Stimulated activated CD4-positive, alpha-beta T cell treated with anti-CD3 and anti-CD28 coated beads, TNF-alpha, amount 100 ng/mL, for 24 hours (primary cell): ENCODE measurements at places on chromosomes 3 and 15.

- DNase-seq = no peak
These were observed 15.0 kb upstream of the TM6SF1 start for GRCh38 chr15:83092309-83092976.

GRCh38 chr15:74179983-74180880, 6.7 kb downstream of the ISLR start:
- DNase-seq = no peak

- DNase-seq = no peak
These were observed 478.9 kb upstream of the TBL1XR1 start for GRCh38 chr3:177676148-177676547.

DNA sequence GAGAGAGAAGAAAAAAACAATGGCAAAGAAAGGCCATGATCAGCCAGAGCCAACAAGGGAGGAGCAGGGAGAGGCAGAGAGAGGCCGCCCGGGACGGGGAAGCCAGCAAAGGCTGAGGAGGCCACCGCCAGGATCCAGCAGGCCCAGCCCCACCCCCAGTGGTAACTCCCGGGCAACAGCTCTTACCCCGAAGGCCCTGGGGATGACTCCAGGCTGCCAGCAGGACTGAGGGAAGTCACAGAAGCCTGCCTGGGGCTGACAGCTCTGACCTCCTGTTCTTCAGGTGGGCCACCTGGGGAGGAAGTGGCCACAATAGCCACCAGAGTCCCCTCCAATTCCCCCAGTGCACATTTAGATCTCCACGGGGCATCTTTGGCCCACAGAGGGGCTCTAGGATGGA, 184.3 kb upstream of the LINGO1 start:
- no peak for DNase-seq

- DNase-seq = no peak
These were observed 204.8 kb downstream of the MAGI1 start for GRCh38 chr3:65833761-65834505.

- DNase-seq = no peak
These were observed 18.2 kb downstream of the SSR3 start for GRCh38 chr3:156536524-156537316.

DNA sequence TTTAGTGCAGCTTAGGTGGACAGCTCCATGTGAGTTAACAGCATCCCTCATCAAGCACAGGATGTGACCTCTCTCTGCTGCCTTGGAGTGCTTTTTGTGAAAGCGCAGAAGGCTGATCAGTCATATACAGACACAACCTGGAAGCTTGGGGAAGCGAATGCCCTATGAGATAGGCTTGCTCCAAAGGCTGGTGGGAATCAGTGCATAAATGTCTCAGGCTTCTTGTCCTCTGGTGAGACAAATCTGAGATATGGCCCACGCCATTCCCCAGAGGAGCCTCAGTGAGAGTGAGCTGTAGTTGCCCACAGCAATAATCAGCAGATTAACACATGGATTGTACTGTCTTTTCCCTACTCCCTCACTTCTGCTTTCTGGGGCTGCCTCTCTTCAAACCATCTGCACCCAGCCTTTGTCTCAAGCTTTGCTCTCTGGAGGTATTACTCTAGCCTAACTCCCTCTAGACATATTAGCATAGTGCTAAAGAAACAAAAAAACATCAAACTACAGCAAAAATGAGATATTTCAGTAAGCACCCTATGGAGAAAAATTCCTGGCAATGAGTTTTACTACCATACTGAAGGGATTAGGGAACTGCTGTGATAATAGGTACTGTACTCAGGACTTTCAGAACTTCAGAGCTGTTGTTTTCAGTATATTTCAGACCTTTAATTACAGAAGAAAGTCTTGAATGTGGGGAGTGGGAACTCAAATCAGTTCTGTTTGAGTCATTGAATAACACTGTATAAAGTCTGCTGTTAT, 113.7 kb downstream of the OXSM start:
- DNase-seq = no peak

GRCh38 chr3:123652342-123652984, 67.6 kb upstream of the HACD2 start:
- DNase-seq = no peak

DNA sequence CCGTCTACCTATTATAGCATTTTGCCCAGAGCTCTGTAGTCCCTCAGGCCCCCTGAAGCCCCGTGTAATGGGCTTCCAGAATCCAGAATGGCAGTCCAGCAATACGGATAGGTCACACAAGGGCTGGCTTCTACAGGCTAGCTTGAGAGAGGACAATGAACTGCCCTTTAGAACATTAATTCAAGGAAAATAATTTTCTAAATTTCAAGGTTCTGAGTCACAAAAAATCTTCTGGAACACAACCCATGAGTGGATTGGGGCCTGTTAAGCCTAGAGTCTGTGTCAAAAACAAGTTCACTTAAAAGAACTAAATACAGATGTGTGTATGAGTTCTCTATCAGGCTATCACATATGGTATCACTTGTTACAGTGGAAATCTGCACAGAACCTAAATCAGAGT, 28.8 kb downstream of the DCP1A start:
- DNase-seq = no peak

DNA sequence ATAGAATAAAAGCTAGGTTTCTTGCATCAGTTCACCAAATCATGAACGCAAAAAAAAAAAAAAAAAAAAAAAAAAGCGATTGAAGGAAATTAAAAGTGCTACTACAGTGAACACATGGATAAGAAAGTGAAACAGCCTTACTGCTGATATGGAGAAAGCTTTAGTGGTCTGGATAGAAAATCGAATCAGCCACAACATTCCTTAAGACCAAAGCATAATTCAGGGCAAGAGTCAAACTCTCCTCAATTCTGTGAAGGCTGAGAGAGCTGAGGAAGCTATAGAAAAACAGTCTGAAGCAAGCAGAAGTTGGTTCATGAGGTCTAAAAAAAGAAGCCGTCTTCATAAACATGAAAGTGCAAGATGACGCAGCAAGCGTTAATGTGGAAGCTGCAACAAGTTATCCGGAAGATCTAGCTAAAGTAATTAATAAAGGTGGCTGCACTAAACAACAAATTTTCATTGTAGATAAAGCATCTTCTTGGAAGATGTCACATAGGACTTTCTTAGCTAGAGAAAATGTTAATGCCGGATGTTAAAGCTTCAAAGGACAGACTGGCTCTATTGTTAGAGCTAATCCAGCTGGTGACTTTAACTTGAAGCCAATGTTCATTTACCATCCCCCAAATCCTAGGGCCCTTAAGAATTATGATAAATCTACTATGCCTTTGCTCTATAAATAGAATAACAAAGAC, 19.2 kb downstream of the P3H2 start:
- DNase-seq = no peak
